AG04450 (cell line): ENCODE measurements at places on chromosomes 5 and 9.

- DNase-seq, result no peak
Measured at GRCh38 chr5:172005708-172006320, 624 bp downstream of the FBXW11 start.

DNA sequence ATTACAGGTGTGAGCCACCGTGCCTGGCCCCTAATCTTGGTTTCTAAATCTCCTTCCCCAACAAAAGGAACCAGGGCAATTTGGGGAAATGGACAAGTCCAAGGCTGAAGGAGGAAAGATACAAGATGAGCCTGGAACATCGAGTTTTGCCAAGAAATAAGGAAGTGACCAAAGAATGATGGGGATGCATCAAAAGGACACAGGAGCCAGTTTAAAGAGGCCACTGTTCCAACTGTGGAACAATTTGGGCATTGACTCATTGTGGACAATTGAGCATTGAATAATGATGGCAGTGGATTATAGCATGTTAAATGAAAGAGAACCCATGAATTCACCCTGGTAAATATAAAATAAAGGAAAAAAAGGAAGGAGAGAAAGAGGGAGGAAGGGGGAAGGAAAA is 47.5 kb downstream of the DUSP1 start:
- DNase-seq, result no peak

GRCh38 chr9:16652582-16652981 is 217.9 kb downstream of the BNC2 start:
- no peak for DNase-seq

DNA sequence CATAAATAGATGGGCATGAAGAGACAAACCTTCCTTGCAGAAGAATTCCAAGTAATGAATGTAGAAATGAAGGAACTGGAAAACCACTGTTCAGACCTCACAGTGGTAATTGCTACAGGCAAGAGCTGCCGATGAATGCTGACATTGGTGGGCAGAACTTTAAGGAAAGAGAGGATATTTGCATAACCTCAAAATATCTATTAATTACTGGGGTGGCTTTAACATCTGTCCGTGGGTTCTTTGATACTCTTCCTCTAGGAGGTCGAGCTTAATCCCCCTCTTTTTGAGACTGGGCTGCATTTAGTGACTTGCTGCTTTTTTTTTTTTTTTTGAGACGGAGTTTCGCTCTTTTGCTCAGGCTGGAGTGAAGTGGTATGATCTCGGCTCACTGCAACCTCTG is 34.7 kb downstream of the LAMC3 start:
- DNase-seq, result no peak

GRCh38 chr9:37486616-37487548 is 1.1 kb downstream of the POLR1E start:
- peak; percentile 91 for DNase-seq

- no peak for DNase-seq
Measured at GRCh38 chr9:113746486-113746885, 129.6 kb upstream of the ZNF618 start.

DNA sequence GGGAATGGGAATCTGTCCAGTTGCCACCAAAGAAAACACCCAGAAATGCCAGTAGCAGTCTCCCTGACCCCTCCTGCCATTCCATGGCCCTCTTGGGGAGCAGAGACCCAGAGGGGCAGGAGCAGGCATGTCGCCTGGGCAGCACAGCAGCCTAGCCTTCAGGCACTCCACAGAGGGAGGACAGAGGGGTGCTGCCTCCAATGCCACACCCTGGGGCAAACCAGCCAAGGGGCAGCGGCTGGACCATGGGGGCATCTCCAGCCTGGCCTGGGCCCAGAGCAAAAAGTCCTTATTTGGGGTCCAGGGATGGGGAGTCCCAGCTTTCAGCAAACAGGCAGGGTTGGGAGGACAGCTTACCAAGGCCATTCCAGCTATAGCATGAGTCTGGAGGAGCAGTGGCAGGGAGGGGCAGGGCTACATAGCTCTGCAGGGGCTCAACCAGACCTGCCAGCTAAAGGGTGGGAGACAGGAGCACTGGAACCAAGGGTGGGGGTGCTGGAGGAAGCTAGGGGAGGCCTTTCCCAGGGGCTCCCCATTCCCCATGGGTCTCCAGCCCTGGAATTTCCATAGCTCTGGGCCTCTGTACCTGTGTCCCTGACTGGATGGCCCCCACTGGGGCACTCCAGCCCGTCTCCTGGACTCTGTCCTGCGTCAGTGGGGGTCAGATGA is 6.7 kb downstream of the BRD3 start:
- DNase-seq, result no peak

GRCh38 chr9:123291736-123292135 is 23.4 kb upstream of the STRBP start:
- no peak for DNase-seq

DNA sequence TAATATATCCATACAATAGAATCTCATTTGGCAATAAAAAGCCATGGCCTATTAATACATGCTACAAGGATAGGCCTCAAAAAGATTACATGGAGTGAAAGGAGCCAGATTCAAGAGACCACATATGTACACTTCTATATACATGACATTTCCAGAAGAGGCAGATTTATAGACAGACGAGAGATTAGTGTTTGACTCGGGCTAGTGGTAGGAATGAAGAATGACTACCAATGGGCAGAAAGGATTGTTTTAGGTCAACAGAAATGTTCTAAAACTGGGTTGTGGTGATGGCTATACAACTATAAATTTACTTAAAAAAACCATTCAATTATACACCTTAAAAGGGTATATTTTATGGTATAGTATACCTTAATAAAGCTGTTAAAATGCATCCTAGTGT is 41.9 kb downstream of the SETX start:
- DNase-seq, result no peak

GRCh38 chr5:40672425-40672824 is 7.3 kb upstream of the PTGER4 start:
- DNase-seq, result no peak

- DNase-seq, result no peak
Measured at GRCh38 chr5:139686706-139687441, 38.7 kb downstream of the CXXC5 start.

DNA sequence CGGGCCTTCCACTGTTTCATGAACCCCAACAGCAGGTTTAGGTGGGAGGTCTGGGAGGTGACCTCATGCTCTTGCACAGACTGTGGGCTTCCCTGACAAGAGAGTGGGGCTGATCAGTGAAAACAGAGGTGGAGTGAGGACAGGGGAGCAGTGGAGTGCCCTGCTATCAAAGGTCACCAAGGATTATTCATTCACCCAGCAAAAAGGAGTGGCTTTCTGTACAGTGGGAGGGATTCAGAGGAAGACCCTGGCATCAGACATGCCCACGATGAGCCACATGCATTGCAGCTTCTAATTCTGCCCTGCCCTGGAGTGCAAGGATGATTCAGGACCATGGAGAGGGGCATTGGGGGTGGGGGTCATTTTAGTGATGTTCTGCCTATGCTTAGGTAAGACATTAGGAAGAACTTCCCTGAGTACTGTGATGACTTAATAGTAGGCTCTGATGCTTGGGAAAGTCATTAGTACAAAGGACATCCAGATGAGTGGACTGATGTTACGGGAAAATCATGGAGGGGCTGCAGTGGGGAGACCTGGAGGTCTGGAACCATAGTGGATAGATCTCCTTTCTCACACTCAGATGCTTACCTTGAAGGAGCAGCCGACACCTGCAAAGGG is 12.8 kb downstream of the TRAF1 start:
- no peak for DNase-seq

- DNase-seq, result no peak
Measured at GRCh38 chr5:78905084-78905938, 79.8 kb downstream of the ARSB start.

GRCh38 chr5:129661366-129662035 is 86.4 kb upstream of the MINAR2 start:
- DNase-seq, result no peak

DNA sequence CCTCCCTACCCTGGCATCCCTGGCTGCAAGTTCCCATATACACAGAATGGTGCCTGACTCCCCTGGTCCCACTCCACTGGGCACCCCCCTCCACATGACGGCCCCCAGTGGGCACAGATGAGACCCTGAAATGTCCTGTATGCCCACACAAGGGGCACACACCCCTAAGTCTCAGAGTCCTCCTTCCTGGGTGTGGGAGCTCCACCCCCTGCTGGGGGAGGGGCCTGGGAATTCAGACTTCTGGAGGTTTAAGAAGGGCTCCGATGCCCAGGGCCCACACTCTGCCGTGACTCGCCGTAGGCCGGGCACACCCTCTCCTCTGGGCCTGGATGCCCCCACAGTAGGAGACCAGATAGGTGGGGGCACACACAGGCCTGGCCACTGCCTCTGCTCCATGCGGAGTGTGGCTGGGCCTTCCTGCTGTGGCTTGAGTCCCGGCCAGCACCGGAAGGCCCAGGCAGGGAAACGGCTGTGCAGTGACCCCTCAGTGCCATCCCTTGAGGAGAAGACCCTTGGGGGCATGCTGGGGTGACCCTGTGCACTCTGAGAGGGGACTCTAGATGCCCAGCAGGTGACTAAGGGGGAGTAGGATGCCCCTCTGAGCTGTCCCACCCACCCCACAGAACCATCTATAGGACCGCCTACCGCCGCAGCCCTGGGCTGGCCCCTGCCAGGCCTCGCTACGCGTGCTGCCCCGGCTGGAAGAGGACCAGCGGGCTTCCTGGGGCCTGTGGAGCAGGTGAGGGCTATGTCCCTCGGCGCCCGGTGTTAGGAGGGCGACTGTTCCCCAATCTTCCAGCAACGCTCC is 6.5 kb downstream of the EGFL7 start:
- DNase-seq, result no peak

GRCh38 chr5:113474100-113474728 is 14.0 kb downstream of the MCC start:
- no peak for DNase-seq

DNA sequence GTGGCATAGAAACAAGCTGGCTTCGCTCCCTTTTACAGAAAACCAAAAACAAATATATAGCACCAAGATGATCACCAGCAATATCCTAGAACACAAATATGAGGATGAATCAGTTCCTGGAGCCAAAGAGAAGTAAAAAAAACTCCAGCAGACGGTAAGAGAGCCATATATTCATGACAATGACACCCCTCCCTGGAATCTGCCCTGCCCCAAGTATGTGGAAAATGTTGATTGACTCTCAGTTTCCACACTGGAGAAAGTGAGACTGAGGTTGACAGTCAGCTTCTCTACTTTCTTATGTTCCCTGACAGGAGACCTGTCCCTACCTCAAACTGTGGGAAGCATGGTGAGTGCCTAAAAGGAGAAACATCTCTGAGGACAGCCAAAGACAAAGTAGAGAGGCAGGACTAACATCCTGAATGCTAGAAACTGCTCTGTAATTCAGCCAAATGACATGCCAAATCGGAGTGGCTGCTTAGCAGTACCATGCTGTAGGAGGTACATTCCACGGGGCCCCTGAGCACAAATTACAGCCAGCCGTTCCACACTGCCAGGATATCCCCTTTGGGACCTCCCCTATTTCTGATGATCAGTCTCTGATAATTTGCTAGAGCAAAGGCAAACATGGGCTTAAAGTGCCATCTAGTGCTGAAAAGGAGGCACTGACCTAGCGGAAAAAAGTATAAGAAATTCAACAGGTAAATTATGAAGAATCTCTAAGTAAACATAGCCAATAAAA is 424.0 kb upstream of the RGMB start:
- no peak for DNase-seq

DNA sequence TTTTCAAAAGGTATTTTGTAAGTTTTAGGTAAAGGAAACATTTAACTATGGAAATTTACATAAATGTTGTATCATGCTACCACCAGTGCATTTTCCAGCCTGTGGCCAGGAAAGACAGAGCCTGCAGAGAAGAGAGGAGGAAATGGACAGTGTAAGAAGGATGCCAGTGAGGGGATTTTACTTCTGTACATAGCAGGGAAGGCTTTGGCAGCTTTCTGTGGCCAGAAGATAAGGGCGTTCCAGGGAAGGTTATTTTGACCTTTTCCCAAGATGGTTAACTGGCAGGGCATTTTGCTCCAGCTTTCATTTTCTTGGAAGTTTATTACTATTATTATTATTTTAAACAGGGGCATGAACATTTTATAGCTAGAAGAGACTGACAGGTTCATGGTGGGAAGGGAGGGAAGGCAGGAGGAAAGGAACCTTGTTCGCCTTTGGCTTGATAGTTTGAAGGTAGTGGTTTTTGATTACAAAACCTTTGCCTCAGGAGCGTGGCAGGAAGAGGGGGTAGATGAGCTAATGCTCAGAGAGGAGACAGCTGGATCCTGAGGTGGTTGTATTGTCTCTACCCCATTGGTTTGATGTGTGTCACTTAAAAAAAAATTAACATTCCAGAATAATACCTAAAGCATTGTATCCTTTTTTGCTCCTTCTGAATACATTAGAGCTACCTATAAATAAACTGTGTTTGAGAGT is 4.1 kb downstream of the ISOC1 start:
- no peak for DNase-seq

GRCh38 chr5:123263859-123264258 is 159.3 kb downstream of the CEP120 start:
- no peak for DNase-seq

GRCh38 chr5:39264528-39264927 is 45.2 kb upstream of the FYB1 start:
- no peak for DNase-seq

DNA sequence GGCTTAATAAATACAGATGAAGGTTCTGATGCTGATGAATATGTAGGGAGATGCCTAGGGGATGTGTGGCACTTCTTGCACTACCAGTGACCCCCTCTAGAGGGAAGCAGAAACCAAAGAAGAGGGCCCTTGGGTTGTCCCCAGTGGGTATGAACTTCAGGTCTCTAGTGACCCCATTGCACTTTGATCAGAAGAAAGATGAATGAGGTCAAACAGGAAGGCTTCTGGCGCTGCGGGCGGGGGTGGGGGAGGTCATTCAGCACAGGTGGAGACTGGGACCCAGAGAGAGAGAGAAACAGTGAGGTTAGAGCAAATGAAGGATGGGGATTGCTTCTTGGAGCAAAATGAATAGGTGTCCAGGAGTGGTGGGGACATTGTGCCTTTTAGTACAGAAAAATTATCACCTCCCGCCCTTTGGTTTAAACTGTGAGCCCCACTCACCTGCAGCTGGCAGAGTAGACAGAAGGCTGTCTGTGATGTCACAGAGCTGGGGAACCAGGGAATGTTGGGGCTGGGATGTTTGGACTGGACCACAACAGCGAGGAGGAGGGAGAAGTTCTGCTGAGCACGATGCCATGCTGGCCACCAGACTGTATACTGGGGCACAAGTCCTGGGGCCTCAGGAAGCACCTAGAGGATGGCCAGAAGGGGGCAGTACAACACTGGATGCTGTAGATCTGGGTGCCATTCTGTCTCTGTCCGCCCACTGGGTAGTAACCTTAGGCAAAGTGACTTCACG is at the start of gene TEX48:
TSS of gene TEX48 (minus strand) at position 599 of the 739 bp plus-strand sequence. CDS start 10,469 bp downstream, outside the sequence.
- DNase-seq, result no peak

DNA sequence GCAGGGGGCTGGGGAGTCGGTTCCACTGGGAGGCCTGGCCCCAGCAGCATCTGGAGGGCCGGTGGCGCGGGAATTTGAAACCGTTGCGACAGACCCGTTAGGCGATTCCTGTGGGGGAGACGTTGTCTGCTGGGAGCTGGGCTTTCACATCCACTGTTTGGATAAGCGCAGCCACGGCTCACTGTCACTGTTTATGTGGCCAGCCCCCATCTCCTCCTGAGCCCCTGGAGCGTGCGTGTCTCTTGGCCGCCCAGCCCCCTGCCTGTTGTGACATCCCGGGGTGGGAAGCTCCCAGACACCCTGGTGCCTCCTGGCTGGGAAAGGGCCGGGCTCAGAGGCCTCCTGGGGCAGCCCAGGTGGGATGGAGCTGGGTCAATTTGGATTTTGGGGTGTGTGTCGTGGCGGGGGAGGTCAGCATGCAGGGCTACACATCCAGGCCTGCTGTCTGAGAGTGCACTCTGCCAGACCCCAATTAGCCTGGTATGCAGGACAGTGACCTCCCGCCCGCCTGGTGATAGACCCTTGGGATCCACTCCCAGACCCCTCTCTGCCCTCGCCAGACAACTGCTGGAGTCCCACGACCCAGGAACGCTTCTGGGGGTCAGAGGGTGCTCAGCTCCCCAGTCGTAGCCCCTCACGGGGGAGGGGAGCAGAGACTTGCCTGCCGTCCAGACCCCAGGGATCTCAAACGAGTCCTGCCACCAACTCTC is 62.0 kb upstream of the RNU6ATAC start:
- DNase-seq, result peak; percentile 44
